AG04449 (cell line): ENCODE measurements at places on chromosomes 1 and 21.

GRCh38 chr1:70075761-70076160 is 129.6 kb downstream of the LRRC40 start:
- DNase-seq: no peak

GRCh38 chr1:167797015-167797414 is 75.2 kb downstream of the MPZL1 start:
- DNase-seq: peak; percentile 96

DNA sequence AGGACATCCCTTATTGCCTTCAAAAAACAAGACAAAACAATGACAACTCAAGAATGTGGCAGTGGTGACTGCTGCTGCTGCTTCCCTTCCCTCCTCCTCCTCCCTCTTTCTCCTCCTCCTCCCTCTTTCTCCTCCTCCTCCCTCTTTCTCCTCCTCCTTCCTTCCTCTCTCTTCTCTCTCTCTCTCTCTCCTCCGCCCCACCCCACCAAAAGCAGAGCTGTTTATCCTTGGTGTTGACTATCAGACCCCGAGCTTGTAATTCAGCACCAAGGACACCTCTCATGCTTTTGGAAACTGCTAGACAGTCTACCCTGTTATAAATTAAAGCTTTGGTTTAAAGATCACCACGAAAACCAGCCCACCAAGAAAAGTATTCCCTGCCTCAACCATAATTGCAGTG is 72.4 kb upstream of the IFNAR2 start:
- no peak for DNase-seq

DNA sequence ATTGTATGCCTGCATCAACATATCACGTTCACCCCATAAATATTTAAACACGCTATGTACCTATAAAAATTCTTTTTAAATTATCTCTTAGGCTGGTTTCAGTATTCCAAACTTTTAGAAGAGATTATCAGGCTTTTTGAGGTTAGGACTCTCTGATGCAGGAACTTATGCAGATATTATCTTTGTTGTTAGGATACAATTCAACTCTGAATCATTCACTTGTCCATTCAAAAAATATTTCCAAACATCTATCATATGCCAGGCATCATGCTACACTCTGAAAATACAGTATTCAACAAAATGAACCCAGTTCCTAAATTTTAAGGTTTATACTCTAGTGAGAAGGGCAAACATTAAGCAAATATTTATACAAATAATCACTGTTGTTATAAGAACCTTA is 40.5 kb downstream of the ASH1L start:
- DNase-seq: no peak

DNA sequence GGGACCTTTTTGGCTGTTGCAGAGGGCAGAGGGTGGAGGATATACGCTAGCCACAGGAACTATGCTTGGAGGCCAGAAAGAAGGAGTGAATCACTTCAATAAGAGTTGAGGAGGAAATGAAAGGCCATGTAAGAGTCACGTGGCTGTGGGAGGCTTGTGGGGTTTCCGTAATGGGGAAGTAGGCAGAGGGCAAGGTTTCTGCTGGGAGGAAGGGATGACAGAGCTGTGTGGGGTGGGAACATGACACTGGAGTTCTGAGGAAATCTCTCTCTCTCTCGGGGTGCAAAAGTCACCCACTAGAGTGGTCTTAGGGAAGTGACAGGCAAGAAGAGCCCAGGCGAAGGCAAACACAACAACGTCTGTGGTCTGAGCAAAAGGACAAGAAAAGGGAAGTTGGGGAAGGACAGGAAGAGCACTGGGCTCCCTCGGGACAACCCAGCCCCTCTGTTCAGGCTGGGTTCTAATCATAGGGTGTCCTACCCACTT is 3.9 kb upstream of the CD1C start:
- no peak for DNase-seq

- no peak for DNase-seq
Measured at GRCh38 chr1:242212401-242212800, 213.5 kb upstream of the MAP1LC3C start.

- no peak for DNase-seq
Measured at GRCh38 chr1:167490765-167491164, 27.6 kb downstream of the CD247 start.

- no peak for DNase-seq
Measured at GRCh38 chr21:43936247-43936967, 71.4 kb downstream of the AGPAT3 start.

GRCh38 chr1:94549706-94550105 is 8.1 kb upstream of the F3 start:
- DNase-seq: no peak

- no peak for DNase-seq
Measured at GRCh38 chr1:186033847-186034271, 299.7 kb downstream of the HMCN1 start.

DNA sequence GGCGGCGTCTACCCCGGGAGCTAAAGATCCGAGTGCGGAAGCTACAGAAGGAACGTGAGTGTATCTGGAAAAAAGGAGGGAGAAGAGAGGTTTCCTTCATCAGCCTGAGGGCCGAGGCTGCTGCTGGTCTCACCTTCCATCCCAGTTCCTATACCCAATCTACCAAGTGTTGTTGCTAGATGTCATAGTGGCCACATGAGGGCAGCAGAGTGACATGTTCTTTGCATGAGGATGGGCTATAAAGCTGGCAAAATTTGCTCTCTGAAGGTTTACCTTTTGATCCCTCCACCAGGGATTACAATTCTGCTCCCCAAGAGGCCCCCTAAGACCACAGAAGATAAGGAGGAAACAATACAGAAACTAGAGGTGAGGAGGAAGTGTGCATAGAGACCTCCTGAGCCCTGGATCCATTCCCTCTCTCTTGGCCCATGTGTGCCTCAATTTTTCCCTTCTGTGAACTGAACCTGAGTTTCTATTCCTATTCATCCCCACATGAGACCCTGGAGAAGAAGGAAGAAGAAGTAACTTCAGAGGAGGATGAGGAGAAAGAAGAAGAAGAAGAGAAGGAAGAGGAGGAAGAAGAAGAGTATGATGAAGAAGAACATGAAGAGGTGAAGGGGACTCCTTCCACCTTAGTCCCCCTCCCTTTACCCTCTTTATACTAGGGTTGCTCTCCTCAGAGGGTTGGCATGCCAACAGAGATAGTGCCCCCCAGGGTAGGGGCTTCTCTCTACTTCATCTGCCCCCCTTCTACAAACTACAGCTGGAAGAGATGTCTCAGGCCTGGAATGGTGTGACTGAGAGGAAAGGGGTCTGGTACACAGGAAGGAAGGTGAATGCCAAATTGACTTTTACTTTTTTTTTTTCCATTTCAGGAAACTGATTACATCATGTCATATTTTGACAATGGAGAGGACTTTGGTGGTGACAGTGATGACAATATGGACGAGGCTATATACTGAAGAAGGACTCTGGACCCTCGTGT is 13.3 kb downstream of the POLR3GL start:
- no peak for DNase-seq

DNA sequence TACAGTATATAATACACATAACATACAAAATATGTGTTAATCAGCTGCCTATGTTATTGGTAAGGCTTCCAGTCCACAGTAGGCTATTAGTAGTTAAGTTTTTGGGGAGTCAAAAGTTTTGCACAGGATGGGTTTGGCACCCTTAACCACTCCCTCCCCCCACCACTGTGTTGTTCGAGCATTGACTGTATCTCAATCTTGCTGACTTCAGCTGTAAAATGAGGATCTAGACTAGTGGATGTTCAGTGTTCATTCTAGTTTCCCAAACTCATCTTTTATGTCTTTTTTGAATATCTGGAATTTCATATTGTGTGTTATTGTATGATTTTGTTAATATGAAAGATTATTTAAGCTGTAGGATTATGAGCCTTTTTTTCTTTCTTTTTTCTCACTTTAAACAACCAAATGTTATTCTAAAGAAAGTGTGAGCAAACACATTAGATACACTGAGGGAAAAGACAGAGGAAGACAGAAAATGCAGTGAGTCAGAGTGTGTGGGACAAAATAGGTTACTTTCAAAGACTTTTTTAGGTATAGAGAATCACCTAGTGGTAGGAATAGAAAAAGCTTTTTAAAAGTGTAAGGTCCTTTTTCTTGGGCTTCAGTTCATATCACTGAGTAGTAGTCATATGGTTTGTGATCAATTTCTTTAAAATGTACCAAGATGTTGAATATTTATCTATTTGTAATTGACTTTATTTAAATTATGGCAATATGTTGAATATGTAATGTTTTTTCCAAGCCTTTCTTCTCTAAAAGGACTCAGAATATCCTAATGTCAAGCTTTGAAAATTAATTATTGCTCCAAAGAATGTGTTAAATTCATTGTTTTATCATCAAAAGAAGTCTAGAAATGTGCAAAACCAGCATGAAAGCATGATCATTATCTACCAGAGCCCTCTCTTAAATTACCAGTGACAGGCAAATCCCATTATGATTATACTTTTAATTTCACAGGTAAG is 17.9 kb upstream of the CENPF start:
- DNase-seq: no peak

GRCh38 chr1:178543290-178543607 is 30.3 kb downstream of the TEX35 start:
- DNase-seq: no peak

DNA sequence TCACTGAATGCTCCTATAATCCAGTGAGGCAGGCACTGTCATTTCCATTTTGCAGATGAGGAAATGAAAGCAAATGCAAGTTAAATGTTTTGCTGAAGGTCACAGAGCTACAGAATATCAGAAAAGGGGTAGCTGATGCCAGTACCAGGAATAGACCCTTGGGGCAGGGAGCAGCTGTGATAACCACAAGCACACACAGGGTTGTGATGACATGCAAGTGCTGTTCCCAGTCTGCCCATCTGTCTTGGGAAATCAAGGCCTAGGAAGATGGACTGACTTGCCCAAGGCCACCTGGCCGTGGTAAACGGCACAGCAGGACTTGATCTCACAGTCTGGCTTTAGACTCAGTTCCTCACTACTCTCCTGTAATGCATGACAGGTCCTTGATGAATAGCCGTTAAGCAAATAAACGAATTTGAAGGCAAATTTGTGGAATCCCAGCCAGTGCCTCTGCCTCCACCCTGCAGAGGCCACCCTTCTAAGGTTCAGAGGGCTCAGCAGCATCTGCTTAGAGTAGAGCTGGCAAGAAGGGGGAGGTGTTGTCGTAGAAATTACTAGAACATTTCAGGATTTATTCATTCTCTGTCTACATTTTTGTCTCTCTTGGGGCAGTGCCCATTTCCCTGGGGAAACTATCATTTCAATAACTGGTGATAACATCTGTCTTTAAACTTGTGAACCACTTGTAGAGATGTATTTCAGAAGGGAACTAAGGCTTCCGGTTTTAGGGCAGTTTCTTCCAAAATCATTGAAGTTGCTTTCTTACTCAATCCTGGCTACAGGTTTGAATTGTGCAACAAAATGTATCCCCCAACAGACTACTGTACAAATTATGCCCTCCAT is 53.2 kb upstream of the MRPS6 start:
- DNase-seq: no peak

DNA sequence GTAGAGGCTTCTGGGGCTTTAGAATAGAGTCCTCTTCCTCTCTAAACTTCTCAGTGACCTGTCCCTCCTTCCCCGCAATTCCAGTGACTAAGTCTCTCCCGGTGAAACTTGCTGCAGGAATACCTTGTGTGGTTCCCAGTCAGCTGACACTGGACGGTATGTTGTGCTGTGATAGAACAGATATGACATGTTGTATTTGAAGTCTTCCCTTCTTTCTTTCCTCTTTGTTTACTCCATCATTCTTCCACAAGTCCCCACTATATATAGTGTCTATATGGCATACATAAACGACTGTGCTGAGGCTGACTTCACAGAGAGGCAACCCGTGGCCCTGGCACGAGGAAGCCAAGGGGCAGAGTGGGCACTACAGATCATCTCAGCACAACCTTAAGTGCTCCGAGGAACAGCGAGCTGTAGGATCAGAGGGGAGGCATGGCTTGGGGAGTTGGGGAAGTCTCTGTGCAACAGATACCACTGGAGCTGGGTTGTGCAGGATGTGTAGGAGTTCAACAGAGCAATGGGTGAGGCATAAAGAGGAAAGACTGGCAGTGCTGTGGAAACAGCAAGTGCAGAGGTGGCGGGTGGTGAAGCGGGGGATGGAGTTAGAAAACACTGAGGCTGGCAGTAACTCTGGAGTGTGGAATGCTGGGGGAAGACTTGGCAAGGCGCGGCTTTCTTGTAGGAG is 237.8 kb downstream of the TRABD2B start:
- DNase-seq: no peak

DNA sequence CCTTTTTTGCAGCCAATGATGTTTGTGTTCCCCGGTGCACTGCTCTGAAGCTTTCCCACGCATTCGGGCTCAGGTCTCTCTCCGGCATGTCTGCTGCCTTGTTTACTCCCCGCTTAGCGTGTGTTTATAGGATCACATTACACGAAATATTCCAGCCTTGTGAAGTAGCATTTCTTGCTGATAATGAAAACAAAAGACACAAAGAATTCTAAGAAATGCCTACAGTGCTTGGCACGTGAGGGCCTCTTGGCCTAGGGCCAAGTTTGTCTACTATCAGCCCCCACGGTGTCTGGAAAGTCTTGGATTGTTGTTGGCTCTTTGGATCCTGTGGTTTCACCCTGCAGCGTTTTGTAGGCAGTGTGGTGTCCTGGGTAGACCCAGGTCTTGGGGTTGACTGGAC is 11.2 kb upstream of the GSTM4 start:
- no peak for DNase-seq

- no peak for DNase-seq
Measured at GRCh38 chr1:46248122-46248920, 758 bp downstream of the RAD54L start.

GRCh38 chr1:229190057-229190575 is 80.8 kb upstream of the RAB4A start:
- DNase-seq: no peak

DNA sequence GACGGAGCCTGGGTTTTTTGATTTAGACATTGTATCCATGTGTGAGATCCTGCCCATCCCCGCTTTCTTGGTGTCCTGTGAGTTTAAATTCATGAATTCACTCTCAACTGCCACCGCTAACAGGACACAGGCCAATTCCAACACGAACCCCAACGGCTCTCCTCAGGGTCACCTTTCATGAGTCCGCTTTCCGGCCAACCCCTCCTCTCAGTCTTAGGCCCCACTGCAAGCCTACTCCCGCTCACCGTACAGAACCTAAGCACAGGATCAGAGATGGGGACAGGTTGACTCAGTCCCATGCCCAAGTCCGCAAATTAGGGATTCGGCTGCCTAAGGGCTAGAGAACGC is 238 bp upstream of the SCP2 start:
- no peak for DNase-seq
